Common myeloid progenitor, CD34-positive (primary cell): ENCODE measurements at places on chromosomes 2 and 18.
A peak's percentile ranks its signal among the peaks of the same experiment; 100 is the strongest.

DNA sequence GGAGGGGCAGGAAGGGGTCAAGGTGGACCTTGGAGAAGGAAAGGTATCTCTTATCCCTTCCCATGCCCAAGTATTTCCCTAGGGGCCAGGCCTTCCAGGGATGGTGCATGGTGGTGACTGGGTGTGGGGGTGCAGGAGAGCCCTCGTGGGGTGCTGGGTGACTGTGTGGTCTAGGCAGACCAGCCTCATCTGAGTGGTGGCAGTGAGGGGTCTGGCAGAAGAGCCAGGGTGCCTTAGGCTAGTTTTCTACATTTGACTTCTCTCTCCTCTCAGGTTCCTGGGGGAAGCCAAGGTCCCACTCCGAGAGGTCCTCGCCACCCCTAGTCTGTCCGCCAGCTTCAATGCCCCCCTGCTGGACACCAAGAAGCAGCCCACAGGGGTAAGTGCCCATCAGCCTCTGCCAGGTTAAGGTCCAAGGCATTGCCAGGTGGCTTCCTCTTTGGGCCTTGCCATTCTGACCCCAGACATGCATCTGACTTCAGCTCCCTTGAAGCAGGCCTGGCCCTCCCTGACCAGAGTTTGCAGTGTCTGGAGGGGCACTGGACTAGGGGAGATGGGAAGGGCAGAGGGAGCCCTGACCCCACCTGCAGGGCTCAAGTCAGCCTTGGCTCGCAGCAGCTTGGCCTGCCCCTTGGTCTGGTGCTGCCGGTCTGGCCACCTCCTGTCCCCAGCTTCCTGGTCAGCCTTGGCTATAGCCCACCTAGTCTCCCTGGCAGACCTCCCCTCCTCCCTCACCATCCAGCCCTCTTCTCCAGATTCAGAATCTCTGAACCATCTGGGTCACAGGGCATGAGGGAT, 49.8 kb downstream of the DYSF start:
- DNase-seq = no peak

DNA sequence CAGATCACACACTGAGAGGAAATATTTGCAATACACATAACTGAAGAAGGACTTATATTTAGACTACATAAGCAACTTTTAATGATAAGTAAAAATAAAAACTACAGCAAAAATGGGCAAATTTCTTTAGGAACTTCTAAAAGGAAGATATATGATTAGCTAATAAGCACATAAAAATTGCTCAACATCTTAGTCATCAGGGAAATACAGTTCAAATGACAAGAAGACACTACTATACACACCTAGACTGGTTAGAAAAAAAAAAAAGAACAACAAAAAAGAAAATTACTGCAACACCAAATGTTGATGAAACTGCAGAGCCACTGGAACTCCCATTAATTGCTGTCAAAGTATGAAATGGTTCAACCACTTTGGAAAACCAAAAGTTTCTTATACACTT, 1247.5 kb upstream of the ACVR2A start:
- no peak for DNase-seq

DNA sequence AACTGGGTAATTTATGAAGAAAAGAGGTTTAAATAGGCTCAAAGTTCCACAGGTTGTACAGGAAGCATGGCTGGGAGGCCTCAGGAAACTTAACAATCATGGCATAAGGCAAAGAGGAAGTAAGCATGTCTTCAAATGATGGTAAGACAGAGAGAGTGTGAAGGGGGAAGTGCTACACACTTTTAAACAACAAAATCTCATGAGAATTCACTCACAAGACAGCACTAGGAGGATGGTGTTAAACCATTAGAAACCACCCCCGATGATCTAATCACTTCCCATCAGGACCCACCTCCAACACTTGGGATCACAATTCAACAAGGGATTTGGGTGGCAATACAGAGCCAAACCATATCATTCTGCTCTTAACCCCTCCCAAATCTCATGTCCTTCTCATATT, 34.9 kb downstream of the CFAP210 start:
- no peak for DNase-seq

- DNase-seq = peak; percentile 47
Measured at GRCh38 chr2:197804758-197805714, 643 bp downstream of the PLCL1 start.

DNA sequence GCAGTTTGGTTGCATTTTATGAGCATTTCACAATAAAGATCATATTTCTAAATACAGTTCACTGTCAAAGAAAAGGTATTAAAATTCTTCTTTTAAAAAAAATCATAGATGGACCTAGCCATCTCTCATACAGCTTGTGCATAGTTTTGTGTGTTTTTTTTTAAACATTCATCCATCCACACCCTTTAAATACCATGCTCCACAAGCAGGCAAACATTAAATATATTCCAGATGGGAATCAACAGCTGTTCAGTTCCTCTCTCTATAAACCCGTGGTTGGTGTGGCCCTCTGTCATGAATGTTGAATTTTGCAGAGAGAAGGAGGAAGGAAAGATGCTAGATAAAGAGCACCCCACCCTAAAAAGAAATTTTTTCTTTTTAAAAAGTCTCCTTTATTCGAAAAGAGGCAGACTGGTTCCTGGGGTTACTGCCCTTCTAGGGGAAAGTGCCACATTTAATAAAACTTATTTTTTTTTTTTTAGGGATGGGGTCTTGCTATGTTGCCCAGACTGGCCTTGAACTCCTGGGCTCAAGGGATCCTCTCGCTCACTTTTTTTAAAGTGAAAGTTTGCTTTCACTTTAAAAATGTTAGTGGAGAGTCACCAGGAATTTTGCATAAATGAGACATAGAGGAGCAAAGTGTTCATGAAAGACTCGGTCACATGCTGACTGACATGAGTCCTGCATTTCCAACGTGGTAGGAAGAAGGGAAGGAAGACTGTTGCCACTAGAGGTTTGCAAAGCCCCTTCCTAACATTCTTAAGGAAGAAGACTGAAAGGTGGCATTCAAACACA, 73.9 kb upstream of the LMAN1 start:
- no peak for DNase-seq

GRCh38 chr2:235727174-235727573, 233.3 kb downstream of the AGAP1 start:
- DNase-seq = no peak

- DNase-seq = no peak
Measured at GRCh38 chr2:236555481-236555880, 14.1 kb upstream of the ACKR3 start.

- peak; percentile 39 for DNase-seq
Measured at GRCh38 chr18:45910405-45911023, 56.6 kb downstream of the EPG5 start.

DNA sequence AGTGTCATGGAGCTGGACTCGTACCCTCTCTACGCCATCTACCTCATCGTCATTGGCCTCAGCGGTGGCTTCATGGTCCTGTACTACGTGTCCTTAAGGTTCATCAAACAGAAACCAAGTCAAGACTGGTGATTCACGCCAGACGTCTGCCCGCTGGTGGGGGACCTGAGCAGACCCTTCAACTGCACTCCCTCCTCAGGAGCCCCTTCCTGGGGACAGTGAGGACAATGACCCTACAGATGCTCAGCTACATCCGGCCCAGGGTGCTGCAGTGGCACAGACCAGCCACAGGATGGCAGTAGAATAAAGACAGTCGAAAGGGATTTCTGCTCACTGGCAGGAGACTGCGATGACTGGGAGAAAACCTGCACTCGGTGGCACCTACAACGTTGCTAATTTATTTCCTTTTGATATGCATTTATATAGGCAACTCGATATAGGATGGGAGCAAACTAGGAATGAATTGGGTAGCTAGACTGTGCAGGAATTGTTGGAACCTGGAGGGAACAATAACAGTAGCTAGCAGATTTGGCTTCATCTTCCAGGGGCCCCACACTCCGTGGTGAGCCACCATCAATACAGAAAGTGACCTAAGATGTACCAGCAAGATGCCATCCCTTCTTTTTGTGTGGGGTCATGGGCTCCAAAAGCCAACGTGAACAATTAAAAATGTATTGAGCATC, 39.2 kb downstream of the ABCG8 start:
- DNase-seq = peak; percentile 66

GRCh38 chr2:42141687-42142546, 27.2 kb upstream of the EML4 start:
- DNase-seq = no peak

GRCh38 chr2:120814352-120814751, 78.7 kb downstream of the GLI2 start:
- DNase-seq = no peak

- DNase-seq = no peak
Measured at GRCh38 chr18:49747876-49748275, 65.5 kb downstream of the ACAA2 start.

GRCh38 chr2:44084850-44085249, 83.8 kb upstream of the PPM1B start:
- no peak for DNase-seq

- DNase-seq = no peak
Measured at GRCh38 chr2:72104821-72105588, 42.7 kb downstream of the CYP26B1 start.

DNA sequence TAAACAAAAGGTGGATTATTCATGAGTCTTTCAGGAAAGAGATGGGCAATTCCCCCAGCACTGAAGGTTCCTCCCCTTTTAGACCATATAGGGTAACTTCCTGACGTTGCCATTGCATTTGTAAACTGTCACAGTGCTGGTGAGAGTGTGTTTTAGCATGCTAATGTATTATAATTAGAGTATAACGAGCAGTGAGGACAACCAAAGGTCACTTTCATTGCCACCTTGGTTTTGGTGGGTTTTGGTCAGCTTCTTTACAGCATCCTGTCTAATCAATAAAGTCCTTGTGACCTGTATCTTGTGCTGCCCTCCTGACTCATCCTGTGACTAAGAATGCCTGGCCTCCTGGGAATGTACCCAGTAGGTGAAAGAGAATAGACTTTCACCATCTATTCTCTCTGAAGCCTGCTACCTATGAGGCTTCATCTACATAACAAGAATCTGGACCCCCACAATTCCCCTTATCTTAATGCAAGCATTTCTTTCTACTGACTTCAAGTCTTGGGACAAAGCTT, 148.7 kb downstream of the CABLES1 start:
- DNase-seq = no peak

DNA sequence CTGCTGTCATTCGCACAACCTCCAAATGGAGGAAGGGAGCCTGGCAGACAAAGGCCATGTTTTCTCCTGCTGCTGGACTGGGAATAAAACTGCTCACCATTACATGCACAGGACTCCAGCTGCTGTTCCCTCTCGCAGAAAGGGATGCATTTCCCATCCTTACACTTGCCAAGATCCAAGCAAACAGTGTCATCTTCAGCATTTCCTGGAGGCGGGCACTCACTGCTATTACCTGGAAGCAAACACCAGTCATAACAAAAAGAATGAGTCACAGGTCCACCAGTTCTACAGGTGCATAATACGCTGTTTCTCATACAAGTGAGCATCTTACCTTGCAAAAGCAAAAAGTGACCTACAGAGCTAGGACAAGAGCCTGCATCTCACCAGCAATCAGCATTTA, 22.7 kb downstream of the IAH1 start:
- no peak for DNase-seq

DNA sequence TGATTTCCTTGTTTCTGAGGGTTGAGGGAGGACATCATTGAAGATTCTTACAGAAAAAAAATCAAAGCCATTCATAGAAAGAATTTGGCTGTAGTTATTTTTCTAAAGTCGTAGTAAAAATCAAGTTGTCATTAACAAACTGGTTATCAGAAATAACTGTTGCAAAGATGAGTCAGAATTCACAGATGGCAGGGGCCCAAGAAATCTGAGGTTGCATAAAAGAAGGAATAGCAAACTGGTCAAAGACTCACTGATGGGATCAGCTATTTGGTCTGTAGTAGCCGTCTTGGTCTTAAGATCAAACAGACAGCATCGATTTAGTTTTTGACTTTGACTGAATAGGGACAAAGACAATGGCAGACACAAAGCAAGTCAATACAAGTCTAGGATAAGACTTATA, 334.3 kb downstream of the FIGN start:
- DNase-seq = no peak

GRCh38 chr2:165055082-165055851, 99.9 kb upstream of the SLC38A11 start:
- DNase-seq = peak; percentile 53

DNA sequence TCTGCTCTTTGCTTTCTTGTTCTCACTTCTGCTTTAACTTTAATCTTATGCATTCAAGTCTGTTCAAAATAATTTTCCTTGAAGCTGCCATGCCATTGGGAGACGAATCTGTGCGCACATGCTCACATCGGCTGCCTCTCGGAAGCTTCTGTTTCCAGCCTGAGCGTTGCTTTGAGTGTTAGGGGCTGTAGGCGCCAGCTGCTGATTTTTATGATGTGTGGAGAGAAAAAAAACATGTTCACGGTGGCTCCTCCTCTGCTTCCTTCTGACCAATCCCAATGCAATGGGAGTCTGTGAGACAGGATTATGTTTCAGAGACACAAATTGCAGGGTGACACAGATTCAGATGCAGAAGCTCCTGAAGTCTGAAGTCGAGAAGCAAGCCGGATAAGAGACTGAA, at the start of gene MC4R:
MC4R (minus strand) TSS at position 180 of the 400 bp plus-strand sequence. CDS start 426 bp downstream, outside the sequence.
- DNase-seq = peak; percentile 86

DNA sequence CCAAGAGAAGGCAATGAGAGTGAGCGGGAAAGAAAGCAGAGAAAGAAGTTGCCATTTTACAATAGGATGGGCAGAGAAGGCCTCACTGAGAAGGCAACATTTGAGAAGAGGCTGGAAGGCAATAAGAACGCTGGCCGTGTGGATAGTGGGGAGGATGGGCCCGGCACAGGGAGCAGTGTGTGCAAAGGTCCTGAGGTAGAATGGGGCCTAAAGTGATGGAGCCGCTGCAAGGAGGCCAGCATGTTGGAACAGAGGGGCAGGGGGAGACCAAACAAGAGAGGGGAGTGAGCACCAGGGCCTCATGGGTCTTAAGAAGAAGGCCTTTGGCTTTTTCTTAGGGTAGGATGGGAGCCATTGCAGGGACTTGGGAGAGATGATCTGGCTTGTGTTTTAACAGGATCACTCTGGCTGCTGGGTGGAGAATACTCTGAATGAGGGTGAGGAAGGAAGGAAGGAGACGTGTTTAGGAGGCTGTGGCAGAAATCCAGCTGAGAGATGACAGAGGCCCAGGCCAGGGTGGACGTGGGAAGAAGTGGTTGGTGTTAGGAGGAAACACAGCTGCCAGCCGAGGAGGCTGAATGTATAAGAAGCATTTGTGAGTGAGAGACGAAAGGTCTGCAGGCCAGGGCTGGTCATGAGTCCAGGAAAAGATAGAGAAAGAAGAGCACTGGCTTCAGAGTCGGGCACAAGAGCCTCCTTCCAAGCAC, 159.8 kb downstream of the KLHL29 start:
- DNase-seq = no peak

DNA sequence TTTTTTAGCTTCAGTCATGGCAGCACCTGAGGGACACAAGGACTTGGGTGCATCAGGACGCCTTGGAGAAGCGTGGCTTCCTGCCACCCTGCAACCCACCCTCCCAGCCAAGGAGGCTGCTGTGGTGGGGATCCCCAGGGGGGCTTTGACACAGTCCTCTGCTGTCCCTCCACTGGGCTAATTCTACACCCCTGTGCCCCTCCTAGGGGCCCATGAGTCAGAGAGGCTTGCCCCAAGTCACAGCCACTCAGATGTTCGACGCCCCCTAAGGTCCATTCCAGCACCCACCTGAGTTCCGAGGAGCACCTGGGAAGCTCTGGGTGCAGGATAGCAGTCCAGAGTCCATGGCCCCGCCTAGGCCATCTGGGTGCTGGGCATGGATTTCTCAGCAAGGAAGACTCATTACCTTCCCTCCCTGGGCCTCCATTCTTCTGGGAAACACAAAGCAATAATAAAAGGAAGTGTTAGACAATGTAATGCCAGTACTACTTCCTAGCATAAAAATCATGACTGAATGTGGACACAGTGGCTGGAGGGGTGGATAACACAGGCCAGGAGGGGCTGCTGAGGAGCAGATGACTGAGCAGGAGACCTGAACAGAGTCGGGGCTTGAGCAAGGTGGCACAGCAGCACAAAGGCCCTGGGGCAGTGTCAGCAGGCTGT, 3.7 kb downstream of the ALPG start:
- no peak for DNase-seq
